Activated T-cell treated with anti-CD3 and anti-CD28 coated beads, Interleukin-2, amount 50 U/mL, for 48 hours (primary cell): ENCODE measurements at places on chromosomes 1 and 21.

DNA sequence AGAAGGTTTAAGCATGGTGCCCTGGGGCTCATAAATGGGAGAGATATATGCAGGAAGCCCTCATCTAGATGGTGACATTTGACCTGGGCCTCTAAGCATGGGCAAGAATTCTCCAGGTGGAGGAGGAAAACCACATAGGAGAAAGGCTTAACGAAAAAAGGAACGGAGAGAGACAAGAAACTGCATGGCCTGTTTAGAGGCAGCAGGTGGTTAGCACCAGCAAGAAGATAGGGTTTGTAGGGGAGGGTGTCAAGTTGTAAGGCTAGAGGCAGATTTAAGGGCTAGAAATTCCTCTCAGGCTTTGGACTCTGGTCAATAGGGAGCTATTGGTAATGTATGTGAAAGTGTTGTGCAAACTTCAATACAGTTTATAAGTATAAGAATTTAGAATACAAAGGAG is 8.2 kb upstream of the MAPKAPK2 start:
- DNase-seq, result no peak

DNA sequence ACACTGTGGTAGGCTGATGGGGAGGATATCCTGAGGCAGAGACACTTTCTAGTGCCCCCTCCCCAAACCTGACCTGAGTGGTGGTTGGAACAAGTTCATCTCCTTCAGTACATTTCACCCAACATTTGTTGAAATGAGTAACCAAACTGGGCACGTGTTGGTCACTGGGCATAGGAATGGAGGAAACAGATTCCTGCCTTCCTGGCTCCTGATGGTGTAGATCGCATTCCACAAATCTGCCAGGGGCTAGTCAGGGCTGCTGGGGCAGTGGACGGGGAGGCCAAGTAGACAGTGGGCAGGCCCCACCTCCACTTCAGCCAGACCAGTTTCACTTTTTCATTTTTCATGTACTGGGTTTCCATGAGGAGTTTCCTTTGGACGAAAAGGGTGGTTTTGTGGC is 16.5 kb upstream of the ALX3 start:
- DNase-seq, result no peak

- DNase-seq, result no peak
Observed at GRCh38 chr1:116496898-116497297, 73.9 kb downstream of the CD58 start.

DNA sequence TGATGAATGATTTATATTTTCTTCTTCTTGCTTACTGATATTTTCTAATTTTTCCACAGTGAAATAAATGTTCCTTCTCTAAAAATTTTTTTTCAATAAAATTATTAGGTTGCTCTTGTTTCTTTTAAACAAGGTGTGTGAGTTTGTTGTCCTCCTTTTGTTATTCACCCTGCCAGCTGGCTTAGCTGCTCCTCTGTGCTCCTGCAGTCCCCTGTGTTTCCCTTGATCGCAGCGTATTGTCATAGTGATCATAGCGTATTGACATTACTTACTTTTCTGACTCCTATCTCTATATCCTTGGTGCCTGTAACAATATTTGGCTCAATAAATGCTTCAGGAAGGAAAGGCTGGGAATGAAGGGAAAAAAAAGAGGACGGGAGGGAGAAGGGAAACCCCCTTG is 24.9 kb upstream of the PODN start:
- no peak for DNase-seq
